NCI-H524 (cell line): ENCODE measurements at places on chromosomes 11 and 22.
A peak's percentile ranks its signal among the peaks of the same experiment; 100 is the strongest.

DNA sequence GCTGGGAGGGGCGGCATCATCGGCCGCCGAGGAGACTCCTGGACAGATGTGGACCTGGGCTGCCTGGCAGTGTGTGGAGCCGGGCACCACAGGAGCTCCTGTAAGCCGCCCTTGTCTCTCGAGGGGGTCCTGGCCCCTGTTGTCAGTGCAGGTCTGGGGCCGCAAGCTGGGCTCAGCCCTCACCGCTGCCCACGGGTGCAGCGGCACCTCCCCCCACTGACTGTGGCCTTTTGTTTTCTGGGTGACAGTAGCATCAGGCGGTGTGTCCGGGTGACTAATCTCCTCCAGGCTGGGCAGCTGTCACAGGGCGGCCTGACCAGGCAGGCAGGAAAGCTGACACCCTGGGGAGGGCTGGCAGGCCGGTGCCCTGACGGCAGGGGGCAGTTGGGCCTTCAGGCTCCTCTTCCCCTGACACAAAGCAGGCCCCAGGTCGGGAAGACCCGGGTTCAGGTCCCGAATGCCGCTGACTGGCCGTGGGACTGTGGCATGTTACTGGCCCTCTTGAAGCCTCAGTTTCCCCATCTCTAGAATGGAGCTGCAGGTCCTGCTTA lies 16.3 kb downstream of the DGKZ start:
- DNase-seq = peak; percentile 50

- no peak for DNase-seq
Measured at GRCh38 chr22:42639541-42640241, 710 bp downstream of the ATP5MGL start.

DNA sequence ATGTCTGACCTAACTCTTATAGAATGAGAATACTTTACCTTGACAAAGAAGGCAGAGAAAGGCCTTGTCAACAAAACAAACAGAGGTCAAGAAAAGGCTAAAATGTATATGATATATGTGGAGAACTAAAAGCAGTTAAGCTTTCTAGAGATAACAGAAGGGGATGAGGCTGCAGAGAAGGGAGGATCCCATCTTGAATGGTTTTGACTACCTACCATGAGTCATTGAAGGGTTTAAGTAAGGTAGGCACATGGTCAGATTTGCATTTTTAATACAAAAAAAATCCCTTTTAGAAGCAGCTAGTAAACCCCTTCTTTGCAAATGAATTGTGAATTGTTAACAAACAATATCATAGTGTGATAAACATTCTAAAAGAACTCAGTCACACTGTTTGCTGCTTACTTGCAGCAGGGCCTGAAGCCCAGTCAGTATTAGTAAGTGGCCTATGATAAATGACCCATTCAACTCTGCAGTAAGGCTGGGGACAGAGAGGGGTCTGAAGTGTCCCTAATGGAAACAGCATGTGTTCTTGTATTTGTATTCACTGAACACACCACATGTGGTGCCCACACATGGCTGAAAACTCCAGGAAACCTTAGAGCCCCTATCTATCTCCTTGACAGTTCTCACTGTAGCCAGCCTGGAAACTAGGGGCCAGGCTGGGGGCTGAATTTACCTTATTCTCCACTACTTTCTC lies 328.8 kb upstream of the PITPNB start:
- peak; percentile 39 for DNase-seq

DNA sequence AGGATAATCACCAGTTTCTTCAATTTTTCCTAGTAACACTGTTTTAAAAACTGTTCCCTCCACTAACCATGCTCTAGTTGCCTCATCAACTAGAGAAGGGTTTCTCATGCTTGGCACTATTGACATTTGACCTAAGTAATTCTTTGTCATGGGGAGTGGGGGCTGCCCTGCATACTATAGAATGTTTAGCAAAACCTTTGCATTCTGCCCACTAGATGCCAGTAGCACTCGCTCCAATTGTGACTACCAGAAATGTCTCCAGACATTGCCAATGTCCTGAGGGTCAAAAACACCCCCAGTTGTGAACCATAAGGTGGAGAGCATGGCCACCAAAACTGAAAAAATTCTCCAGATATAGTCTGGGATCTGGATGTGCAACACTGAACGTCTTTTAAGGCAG lies 27.6 kb upstream of the BMAL1 start:
- DNase-seq = no peak

DNA sequence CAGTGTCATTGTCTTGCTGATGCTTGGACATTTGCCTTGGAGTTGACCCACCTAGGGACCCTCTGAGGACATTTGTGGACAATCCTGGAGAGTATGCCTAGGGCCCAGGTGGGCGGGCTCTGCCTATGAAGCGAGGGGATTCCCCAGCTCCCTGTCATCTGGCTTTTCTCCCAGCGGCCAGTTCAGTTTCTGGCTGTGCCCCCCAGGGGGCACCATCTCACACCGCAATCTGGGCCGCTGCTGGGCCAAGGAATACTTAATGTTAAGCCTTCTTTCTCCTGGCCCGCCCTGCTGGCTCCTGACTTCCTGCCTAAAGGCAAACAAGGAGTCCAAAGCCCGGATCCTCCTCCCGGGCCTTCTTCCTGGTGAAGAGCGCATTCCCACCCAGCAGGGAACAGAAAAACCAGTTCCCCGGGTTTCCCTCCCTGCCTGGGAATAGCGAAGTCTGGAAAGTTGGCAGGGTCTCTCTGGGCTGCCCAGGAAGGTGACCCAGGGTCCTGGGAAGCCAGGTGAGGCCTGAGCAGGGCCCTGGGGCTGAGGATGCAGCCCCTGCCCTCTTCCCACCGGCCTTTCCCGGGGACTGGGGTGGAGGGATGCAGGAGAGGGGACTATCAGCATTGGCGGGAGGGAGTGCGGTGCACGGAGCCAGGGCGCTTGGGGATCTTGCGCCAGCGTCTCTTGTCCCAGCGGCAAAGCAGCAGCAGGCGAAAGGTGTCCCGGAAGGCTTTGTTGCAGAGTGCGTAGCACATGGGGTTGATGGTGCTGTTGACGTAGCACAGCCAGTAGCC lies 11.9 kb downstream of the CHRM1 start:
- peak; percentile 41 for DNase-seq

GRCh38 chr11:16448123-16448717 lies 91.9 kb upstream of the SOX6 start:
- DNase-seq = no peak

DNA sequence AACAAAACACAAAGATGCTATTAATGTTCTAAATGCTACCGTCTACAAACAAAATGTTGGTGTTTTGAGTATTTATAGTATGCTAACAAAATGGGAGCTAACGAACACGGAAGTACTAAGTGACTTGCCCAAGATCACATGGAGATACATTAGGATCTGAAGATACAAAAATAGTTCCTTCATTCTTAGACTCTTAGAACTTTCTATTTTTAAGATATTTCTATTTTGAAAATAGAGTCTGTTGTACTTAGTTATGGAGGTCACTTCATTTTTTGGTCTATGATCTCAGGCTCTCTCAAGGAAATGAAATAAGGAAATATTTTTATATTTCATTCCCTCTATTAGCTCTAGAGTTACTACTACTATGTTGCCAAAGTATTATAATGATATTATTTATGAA lies 64.2 kb downstream of the APOL5 start:
- no peak for DNase-seq

- no peak for DNase-seq
Measured at GRCh38 chr11:130781931-130782330, 134.3 kb downstream of the SNX19 start.

DNA sequence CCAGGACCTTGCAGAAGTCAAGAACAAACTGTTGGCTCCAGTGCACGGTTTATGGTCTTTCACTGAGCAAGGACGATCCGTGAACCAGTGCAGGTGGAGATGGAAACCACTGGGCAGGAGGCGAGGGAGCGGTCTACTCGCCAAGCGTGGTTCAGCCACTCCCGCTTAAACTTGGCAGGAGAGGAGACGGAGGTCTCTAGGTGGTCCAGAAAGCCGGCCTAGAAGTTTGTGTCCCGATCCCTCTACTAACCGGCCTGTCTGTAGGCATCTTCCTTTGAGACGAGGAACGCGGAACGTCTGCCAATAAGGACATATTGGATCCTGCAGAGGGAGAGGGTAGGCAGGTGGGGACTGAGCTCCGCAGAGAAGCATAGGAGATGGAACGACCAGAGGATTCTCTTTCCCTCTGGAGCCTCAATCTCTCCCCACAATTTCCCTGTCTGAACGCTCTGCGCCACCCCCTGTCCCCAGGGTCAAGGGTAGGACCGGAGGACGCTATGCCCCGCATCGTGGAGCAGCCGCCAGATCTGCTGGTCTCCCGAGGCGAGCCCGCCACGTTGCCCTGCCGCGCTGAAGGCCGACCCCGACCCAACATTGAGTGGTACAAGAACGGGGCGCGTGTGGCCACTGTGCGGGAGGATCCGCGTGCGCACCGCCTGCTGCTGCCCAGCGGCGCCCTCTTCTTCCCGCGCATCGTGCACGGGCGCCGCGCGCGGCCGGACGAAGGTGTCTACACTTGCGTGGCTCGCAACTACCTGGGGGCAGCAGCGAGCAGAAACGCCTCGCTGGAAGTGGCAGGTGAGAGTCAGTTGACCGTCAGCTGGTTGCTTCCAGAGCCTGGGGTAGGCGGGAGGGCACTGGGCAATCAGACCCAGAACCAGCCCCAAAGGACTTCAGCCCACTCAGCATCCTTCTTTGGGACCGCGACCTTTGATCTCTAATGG lies 3.4 kb downstream of the ROBO3 start:
- DNase-seq = peak; percentile 36

DNA sequence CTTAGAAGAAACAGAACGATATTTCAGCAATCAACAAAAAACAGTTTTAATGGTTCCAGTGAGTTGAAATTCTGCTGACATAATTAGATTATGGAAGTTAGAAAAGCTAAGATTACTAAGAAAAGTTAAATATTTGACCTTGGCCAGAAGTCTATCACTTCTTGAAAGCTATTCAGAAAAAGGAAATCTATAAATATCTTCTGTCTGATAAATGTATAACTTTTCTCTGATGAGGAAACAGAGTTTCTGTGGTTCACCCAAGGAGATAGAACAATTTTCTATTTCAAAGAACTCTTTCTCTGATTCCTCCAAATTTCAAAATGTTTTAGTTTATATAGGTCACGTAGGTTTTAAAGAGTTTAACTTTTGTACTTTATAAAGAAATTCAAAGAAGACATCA lies 438.4 kb upstream of the CHORDC1 start:
- no peak for DNase-seq

GRCh38 chr11:120181376-120181975 lies 29.4 kb upstream of the OAF start:
- DNase-seq = no peak

DNA sequence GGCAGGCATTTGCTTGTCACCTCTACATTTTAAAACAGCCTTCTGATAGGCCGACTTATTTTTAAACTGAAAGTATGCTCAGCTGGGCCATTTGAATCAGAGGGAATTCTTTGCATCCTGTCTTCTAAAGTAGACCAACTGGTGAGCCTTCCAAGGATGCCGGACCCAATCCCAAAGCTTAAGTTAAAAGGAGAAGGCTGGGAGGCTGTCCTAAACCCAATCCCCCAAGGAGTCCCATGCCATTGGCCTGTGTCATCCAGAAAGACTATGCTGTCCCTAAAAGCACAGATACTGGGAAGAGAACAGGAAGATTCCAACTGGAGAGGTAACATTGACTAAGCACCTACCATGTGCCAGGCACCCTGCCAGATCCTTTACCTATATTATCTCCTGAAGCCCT lies 18.0 kb downstream of the TENM4 start:
- DNase-seq = no peak

DNA sequence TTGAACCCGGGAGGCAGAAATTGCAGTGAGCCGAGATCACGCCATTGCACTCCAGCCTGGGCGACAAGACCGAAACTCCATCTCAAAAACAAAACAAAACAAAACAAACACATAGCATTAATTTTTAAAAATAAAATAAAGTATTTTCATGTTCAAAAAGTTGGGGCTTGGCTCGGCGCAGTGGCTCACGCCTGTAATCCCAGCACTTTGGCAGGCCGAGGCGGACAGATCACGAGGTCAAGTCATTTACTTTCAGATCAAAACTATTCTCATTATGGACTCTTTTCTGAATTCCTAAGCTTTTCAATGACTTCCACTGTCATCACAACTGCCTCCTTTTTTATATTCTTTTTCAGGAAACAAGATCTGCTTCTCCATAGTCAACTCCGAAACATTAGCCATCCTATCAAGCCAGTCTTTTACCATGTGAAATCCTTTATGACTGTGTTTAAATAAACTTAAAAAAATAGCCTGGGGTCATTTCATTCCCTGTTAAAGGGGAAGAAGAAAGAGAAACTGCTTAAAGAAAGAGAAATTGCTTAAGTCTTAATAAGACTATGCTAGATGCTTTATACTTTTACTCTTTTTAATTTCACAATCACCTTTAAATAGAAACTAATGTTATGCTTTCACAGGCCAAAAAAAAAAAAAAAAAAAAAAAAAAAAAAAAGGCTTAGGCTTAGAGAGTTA lies 13.1 kb upstream of the CHRNA10 start:
- DNase-seq = no peak

GRCh38 chr22:22930571-22931556 lies 43.2 kb downstream of the IGLL5 start:
- no peak for DNase-seq

- no peak for DNase-seq
Measured at GRCh38 chr11:18669219-18669596, 29.4 kb upstream of the TMEM86A start.

DNA sequence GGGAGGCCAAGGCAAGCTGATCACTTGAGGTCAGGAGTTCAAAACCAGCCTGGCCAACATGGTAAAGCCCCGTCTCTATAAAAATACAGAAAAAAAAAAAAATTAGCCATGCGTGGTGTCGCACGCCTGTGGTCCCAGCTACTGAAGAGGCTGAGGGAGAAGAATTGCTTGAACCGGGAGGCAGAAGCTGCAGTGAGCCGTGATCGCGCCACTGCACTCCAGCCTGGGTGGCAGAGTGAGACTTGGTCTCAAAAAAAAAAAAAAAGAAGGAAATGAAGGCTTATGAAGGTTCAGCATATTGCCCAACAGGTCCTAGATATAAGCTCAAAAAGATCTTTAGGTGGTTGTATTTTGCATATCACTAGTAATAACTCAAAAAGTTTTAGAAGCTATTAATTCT lies 10.2 kb downstream of the ATL3 start:
- no peak for DNase-seq

DNA sequence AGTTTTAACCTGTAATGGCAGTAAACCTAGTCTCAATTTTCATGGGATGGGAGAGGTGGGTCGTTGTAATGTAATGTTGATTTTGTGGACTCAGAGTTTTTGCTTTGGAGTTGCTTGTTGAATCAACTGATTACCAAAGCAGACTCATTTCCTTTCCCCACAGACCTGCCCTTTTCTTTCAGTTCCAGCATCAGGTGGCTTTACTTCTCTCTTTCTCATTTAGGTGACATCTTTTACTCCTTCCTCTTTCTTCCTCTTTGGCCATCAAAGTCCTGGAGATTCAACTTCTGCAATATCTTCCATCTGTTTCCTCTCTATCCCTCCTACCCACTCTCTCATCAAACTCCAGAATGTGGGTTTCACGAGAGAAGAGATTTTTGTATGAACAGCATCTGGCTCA lies 313.9 kb downstream of the TMEM135 start:
- no peak for DNase-seq

GRCh38 chr22:42680648-42681047 lies 31.5 kb upstream of the CYB5R3 start:
- DNase-seq = no peak

GRCh38 chr11:85517272-85517671 lies 109.9 kb downstream of the DLG2 start:
- no peak for DNase-seq

- no peak for DNase-seq
Measured at GRCh38 chr22:36149441-36149840, 11.1 kb downstream of the APOL3 start.
